ENCODE measurements at places on chromosomes 2 and 18.

DNA sequence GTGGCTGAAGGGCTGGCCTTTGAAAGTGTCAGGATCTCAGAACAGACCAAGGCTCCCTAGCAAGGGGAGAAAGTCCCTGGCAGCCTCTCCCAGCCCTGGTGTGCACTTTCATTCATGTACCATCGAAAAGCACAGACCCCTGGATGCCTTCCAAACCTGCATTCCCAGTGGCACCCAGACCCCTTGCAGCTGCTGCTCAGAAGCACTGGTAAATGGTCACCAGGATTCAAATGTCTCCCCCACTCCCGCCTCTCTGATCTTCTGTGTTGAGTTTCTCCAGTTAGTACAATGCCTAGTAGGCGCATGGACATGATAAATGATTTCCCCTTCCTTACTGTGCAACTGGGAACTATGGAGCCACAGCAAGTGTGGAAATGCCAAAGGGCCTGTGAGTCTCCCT lies 180.0 kb downstream of the GLI2 start:
- DNase-seq: no peak

DNA sequence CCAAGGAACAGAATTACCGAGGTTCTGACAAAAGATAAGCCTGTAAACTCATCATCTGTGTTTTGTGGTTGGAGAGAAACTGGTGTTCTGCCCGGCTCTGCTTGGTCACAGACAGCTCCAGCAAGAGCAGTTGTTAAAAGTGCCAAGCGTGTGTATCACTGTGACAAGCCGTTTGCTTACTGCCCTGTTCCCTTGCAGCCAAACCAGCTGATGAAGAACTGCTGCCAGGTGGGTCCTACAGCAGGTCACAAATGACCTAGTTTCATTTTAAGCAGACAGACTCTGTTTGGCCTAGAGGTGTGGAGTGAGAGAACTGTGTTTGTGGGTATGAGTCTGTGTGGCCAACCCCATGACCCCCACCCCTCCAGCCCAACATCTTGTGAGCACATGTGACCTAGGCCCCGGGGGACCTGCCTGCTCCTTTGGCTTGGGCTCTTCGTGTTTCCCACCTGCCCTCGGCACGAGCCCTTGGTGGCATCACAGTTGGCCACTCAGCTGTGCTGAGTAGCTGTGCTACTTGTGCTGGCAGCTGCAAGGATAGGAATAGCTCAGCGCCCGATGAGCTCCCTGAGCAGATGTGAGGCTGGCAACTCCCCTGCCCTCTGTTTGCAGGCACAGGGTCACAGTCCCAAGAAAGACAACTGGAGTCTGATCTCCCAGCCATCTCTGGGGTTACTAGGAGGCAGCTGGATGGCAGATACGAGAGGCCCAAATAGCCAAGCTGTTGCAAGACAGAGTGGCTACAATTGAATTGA lies 9.7 kb downstream of the OXER1 start:
- DNase-seq: no peak

DNA sequence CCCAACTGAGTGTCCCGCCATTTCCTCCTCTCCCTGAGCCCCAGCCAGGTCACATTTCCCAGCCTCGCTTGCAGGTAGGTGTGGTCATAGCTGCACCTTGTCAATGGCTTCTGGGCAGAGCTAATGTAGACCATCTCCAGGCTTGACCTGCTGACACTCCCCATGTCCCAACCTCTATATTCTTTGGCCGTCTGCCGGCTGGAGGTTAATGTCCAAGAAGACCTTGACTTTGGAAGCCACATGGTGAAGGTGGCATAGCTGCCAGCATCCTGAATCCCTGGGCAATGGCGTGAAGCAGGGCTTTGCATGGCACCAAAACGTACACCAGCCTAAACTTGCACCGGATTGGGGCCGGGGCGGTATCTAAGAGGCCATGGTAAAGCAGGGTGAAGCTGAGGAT lies 88.3 kb downstream of the SPP2 start:
- no peak for DNase-seq

DNA sequence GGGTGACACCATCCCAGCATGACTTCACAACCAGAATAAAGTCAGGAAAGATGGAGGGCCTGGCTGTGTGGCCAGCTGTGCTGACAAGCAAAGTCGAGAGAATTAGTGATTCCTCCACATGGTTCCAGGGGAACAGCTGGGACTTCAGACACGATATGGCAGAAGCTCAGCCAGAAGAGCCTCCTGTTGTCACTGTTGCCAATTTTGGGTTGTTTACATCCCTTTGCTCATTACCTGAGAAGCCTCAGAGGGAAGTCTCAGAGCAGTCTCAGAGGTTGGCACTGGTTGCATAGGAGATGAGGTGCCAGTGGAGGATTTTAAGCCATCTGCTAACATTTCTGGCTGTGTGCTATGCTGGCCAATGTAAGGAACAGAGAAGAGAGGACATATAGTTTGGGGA lies 16.0 kb downstream of the LINC00305 start:
- DNase-seq: no peak

GRCh38 chr2:165573534-165574461 lies 104.3 kb downstream of the CSRNP3 start:
- DNase-seq: no peak

DNA sequence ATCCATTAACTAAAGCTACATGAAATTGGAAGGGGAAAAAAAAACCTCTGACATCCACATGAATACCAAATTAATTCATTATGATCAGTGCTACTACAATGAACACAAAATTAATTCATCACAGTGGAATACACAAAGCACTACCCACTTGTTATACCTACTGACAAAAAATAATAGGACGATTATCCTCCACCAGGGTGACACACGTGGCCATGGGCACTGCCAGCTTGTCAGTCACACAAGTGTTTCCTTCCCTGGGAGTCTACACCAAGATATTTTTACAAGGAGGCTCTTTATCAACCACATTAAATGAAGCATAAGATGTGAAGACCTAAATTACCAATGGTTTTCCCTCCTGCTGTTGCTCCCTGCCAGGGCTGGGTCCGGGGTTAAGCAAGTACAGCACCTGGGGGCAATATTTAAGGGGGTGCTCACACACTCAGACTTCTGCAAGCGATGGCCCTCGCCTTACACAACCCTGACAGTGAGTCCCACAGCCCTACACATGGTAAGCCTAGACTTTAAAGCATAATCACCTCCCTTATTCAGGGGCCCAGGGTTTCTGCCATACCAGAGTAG lies 90.1 kb downstream of the TCF4 start:
- DNase-seq: no peak

DNA sequence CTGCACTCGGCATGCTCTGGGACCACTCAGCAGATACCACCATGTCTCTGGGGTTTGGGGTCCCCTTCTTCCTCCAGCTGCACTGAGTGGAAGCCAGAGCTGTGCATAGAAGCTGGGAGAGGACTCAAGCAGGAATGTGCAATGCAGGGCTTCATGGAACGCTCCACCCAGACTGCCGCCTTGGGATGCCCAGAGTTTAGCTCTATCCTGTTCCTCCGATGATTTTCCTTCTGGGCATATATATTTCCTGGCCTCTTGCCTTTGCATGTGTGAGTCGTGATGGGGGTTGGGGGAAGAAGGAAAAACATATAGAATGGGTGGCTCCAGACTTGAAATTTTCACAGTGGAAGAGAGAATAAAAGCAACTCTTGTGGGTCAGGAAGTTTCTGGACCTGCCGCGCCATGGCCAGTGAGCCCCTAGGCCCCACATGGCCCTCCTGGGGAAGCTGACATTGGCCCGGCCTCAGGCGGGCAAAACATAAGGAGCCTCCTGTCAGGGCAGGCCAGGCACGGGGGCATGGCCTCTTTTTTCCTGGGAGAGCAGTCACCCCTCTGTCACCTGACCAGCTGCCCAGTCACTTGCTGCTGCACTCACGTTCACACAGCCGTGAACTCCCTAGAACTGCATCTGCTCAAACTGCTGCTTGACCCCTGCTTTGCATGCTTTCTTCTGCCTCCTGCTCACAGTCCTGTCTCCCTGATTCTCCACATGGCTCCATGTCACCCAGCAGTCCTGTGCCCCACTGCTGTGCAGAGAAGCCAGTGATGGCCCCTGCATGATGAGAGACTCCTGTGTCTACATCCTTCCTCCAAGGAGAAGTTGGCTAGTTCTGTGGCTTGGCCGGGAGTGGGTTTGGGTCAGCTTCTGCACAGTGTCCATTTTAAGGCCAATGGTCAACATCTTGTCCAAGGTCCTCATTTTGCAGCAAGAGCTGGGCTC lies 197.8 kb downstream of the CTIF start:
- DNase-seq: no peak

DNA sequence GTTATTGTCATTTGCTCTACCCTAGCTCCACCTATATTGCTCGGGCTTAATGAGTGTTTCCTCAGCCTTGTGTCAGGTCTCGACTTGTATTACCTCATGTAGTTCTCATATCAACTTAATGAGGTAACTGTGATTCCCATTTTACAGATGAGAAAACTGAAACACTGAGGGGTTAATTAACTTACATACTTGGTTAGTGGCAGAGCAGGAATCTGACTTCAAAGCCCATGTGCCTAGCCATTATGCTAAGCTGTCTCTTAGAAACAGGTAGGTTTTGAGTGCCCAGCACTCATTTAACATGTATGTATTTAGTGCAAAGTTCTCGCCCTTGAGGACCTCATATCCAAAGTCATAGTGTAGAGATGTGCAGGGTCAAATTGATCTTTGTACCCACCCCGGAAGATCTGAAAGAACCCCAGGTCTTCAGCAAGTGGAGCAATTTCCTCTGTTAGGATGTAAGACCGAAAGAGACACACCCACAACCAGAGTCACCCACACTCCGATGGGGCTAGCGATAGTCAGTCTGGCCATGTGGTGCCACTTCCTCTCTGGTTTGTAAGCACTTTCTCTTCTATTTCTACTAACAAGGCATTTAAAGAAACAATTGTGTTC lies 121.0 kb upstream of the SLC39A10 start:
- no peak for DNase-seq

- DNase-seq: no peak
Observed at GRCh38 chr2:20021405-20022009, 9.0 kb upstream of the MATN3 start.

DNA sequence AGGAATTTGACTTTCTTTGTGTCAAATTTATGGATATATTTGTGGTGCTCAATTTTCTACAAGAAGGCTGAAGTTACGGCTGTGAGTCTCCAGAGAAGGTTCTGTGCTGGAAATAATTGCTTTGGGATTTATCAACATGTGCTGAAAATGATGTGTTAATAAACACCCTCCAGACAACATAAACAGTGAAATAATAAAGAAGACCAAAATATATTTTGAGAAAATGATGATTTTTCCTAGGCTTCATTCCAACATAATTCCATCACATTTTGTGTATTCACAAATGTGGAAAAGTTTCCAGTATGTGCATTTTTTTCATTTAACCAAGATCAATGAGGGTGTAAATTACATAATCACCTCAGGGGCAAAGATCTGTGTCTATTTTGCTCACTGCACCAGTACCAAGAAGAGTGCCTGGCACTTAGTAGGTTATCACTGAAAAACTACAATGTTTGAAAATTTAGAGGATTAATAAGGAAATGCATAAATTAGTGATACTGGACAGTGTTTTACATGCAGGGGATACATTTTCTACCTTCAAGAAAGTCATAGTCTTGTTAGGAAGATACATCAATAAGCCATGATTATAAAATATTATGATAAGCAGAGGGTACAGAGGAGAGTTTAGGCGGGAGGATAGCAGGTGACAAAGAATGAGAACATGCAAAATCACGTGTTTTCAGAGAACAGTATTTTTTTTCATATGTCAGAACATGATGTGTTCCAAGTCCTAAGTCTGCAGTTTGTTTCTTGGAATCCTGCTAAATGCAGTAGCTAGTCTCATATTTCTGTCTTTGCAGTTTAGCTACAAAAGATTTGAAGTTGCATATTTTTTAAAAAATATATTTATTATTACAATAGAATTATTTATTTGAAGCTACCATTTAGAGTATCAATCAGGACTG lies 127.6 kb upstream of the DLGAP1 start:
- DNase-seq: no peak

DNA sequence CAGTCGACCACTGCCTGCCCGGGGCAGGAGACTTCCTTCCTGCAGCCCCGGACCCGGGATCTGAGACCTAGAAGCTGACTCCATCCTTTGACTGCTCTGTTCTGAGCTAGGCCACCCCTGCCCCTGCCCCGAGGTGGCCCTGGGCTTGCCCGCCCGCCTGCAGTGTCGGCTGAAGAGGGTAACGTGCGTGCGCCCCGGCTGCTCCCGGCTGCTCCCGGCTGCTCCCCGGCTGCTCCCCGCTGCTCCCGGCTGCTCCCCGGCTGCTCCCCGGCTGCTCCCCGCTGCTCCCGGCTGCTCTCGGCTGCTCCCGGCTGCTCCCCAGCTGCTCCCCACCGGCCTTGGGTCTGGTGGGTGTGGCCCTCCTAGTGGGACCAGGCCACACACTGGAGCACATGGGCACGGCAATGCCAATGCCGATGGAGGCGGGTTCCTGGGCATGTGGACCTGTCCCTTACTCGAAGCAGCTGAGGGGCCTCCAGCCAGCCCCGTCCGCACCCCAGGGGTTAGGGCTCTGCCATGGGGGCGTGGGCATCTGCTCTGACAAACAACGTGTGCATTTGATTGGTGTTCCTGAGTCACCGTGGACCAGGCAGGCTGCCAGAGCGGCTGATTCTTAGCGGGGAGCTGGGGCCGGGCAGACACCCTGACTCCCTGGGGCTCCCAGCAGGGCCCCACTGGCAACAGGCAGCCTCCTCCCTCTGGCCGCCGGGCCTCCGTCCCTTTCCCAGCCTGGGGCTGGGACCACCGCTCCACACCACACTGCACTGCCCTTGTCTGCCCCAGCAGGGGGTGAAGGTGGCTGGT lies 2.0 kb upstream of the GAL3ST2 start:
- DNase-seq: no peak

- DNase-seq: no peak
Observed at GRCh38 chr18:79733135-79733701, 53.6 kb downstream of the CTDP1 start.

GRCh38 chr2:165435611-165436010 lies 33.9 kb upstream of the CSRNP3 start:
- no peak for DNase-seq

DNA sequence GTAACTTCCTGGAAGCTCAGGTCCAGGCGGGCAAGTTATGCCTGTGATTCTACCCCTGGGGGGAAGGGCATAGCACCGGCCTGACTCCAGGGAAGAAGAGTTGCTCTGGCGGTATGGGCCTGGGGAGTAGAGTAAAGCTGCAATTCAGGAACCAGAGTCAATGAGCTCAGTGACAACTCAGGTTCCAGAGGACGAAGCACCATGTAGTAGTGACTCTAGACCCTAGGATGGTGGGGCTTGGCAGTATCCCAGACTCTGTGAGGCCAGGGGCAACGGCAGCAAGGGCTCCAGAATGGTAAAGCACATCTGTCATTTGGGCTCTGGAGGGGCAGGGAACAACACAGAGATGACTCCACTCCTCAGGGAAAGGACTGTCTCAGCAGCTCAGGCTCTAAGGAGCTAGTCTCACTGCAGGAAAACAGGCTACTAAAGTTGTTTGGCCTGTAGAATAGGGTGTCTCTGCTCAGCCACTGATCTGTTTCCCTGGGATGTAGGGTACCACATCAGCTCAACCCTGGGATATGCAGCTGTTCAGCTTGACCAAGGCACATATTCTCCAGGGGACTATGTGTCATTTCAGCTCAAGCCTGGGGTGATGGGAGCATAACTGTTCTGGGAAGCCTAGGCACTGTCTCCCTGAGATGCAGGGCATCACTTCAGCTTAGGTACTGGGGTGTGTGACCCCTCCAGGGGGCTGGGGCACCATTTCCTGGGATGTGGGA lies 36.2 kb upstream of the RHOB start:
- no peak for DNase-seq
